NT2/D1 (cell line): ENCODE measurements at places on chromosomes 6 and 20.

DNA sequence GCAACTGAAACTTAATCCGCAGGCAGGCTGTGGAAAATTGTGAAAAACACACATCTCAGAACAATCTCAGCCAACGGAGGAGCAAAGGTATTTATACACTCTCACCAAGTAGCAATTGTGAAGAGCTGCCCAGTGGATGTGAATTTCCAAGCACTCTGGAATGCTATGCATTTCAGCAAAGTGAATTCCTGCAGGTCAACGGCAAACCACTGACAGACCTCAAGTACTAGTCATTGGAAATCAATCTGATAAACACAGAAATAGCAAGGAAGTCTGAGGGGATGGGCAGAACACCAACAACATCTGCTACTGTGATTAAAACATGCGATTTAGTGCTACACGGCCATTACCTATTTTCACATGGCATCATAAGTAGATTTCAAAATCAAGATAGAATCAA is 429.1 kb downstream of the HTR1B start:
- DNase-seq: peak; percentile 46

- no peak for DNase-seq
Measured at GRCh38 chr20:58352468-58352867, 36.6 kb upstream of the VAPB start.

- DNase-seq: no peak
Measured at GRCh38 chr6:144216668-144217218, 66.4 kb downstream of the STX11 start.

DNA sequence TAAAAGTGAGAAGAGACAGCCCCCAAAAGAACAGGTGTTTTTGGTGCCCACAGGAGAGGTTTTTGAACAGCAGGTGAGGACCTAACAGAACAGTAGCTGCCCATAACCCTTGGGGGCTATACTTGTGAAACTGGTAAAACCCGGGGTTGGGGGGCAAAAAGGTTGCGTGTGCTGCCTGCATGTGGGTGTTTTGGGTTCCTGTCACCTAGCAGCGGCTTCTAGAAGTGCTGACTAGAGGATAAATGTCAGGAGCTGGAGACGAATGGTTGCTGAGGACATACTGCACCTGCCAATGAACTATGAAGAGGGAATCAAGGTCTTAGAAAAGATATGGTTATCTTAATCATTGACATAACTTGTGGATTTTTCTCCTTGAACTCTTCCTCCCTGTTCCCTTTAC is 16.0 kb downstream of the TAF11 start:
- DNase-seq: no peak
